T-cell (primary cell): ENCODE measurements at places on chromosomes 1 and 21. TPM values are rescaled to one million over a fixed set of nuclear protein-coding genes. Genes with fewer than 3 reads are reported as not detected.

The IGSF9 gene
- 0.16 TPM for total RNA-seq

- no peaks in the 10 kb centered on the region for H3K27me3 ChIP-seq
- no peak for DNase-seq
- H3K27ac ChIP-seq, result no peak overlapping the region
- H3K36me3 ChIP-seq, result no peaks in the 10 kb centered on the region
Observed at GRCh38 chr1:216458812-216459211, 35.6 kb upstream of the USH2A start.

GRCh38 chr1:114043054-114043453 lies 63.8 kb downstream of the OLFML3 start:
- no peak overlapping the region for H3K4me3 ChIP-seq
- no peak for DNase-seq
- H3K36me3 ChIP-seq, result no peaks in the 10 kb centered on the region

GRCh38 chr1:200379432-200379757 lies 30.4 kb downstream of the ZNF281 start:
- no peak for DNase-seq
- no peaks in the 10 kb centered on the region for H3K27me3 ChIP-seq

GRCh38 chr1:60036856-60037460 lies 36.6 kb downstream of the C1orf87 start:
- no peaks in the 10 kb centered on the region for H3K27me3 ChIP-seq
- no peaks in the 10 kb centered on the region for H3K4me1 ChIP-seq
- H3K4me3 ChIP-seq, result no peak overlapping the region
- no peaks in the 10 kb centered on the region for H3K36me3 ChIP-seq
- no peak overlapping the region for H3K27ac ChIP-seq

GRCh38 chr1:234476172-234476571 lies 2.8 kb downstream of the TARBP1 start:
- no peak overlapping the region for H3K27ac ChIP-seq
- DNase-seq, result no peak
- H3K4me3 ChIP-seq, result no peak overlapping the region
- H3K4me1 ChIP-seq, result peaks cover 15% of the 10 kb centered on the region

DNA sequence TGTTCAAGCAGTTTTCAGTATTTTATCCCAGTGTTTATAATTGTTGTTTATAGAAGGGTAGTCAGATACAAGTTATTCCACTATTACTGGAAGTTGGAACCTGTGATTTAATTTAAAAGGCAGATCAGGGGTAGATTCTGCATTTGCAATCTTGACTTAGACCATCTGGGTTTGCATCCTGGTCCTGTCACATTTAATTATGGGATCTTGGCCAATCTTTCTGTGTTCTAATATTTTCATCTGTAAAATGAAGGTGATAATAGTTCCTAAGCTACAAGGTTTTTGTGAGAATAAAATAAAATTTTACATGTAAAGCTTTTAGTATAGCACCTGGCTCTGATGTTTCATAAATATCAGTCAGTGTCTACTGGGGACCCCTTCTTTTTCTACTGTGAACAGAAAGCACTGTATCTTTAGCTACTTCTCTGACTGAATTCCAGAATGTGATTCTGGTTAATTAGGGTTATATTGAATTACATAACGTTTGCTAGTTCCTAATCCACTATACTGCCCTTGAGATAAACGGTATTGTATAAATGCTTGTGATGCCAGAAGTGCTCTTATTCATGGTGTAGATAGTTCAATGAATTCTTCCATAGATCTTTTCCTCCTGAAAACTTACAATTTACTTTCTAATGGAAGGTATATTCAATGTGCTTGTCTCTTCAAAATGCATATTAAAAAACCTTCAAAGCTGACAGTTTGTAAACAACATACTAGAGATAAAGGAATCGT lies 131.0 kb downstream of the KCNK1 start:
- DNase-seq, result no peak
- no peak overlapping the region for H3K4me3 ChIP-seq
- no peaks in the 10 kb centered on the region for H3K4me1 ChIP-seq
- no peaks in the 10 kb centered on the region for H3K36me3 ChIP-seq
- H3K27ac ChIP-seq, result no peak overlapping the region
- H3K27me3 ChIP-seq, result peaks cover 2% of the 10 kb centered on the region

DNA sequence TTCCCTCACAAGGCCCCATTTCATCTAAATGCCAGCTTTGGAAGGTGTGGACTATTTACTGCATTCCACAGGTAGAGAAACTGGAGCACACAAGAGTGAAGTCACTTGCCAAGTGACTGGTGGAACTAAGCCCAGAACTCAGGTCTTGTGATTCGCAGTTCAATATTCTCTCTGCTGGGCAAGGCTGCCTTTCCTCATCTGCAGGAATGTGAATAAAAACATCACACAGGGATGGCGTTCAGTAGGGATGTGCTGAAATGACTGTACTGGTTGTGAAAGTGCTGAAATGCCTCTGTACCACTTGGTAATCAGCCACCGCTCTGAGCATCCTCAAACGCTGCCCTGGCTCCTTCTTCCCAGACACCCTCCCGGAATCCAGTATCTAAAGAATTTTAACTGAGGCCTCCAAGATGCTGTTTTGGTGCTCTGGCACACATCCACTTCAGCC lies 145.6 kb downstream of the HIVEP3 start:
- no peak for DNase-seq
- no peak overlapping the region for H3K4me3 ChIP-seq
- no peaks in the 10 kb centered on the region for H3K4me1 ChIP-seq
- no peak overlapping the region for H3K27ac ChIP-seq
